Posterior cingulate gyrus (tissue), 11 donors: ENCODE measurements at places on chromosomes 5 and 9.

GRCh38 chr5:98700730-98701129 lies 72.7 kb upstream of the RGMB start:
- DNase-seq = no peak

- no peak for DNase-seq
Measured at GRCh38 chr5:169089343-169089742, 211.6 kb downstream of the SLIT3 start.

DNA sequence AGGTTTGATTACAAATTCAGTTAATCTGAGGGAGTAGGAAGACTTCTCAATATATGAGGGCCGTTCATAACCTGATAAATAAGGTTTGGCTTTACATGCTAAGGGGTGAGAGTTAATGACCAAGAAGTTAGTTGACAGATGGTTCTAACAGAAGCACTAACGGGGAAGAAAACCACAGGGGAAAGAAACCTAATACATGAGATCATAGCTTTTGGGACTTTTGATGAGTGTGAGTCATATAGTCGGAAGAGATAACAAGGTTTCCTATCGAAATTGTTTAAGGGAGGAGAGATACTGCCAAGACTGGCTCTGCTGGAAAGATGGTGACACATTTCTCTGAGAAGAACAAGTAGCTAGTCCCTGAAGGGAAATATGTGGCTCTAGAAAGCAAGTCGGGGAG lies 140.1 kb downstream of the COX7C start:
- no peak for DNase-seq

- no peak for DNase-seq
Measured at GRCh38 chr5:65790371-65791163, 68.6 kb downstream of the NLN start.

DNA sequence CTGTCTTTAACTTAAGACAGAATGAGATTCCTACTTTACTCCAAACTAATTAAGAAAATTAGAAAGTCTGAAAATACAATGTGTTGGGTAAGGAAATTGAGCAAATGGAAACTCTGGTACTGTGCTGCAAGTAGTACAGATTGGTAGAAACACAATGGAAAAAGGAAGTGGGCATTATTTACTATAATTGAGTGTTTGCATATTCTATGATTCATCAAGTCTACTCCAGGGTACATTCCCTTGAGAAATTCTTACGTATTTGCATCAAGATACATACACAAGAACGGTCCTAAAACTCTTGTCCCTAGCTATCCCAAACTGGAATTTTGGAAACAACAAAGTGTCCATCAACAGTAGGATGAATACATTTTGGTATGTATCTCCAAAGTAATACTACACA lies 123.5 kb upstream of the TARS1 start:
- no peak for DNase-seq

DNA sequence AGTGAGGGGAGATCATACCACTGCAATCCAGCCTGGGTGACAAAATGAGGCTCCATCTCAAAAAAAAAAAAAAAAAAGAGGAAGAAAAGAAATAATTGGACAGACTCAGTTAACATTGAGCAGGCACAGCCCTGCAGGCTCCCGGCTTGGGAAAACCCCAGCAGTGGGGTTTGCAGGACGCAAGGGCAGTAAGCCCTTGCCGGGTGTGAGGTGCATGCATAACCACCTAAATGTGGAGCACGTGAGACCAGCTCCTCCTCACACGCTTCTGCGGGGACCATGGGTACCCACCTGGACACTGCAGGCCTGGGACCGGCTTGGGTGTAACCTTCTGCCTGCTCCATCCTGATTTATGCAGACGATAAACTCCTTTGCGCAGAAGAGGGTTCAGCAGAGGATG lies 4.8 kb upstream of the SLC6A18 start:
- DNase-seq = no peak

DNA sequence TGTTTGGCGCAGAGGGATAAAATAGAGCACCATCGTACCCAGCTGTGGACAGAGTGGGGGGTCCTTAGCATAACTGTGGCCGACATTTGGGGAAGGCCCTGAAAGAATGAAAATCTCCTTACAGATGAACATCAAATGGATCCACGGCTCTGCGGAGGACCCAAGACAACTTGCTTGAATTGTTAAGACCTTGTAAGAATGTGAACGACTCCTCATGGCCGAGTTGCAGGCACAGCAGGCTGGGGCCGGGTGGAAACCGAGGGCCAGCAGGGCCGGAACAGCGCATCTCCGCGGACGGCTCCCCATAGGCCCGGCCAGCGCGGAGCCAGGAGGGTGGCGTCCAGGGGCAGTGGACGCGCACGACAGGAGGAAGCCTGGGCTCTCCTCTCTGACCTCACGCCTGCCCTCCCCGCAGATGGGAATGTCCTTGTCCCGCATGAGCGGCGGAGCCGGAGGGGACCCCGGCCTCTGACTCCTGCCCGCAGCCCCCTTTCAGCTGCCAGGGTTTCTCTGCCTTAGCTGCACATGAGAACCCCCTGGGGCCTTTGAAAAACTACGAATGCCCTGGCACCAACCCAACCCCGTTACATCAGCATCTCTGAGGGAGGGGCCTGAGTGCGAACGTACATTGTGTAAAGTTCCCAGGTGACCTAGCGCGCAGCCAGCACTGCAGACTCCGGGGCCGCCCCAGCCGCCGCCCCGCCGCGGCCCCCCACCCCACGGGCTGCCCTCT lies 36.2 kb upstream of the PTCH1 start:
- DNase-seq = no peak

DNA sequence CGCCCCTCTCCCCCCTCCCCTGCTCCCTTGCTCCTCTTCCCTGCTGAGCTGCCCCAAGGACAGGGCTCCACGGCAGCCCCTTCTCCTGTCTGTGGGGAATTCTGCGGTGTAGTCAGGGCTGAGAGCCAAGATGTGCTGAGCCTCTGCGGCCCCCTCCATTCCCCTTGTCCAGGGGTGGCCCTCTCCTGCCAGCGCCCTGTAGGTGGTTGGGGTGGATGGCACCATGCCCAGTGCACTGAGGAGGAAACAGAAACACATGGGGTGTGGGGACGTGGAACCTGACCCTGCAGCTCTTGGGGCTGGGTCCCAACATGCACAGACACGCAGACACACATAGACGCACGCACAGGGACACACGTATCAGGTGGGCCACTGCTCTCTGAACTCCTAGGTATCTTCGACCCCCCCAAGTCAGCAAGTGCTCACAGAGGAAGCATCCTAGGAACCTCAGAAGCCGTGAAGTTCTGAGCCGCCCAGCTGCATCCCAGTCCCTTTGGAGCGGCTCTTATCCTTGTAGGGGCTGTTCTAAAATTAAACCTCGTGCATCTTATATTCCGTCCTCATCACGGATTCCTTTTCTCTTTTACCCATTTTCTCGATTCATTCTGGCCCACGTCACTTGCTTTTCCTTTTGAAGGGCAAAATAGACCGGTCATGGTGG lies 64.8 kb downstream of the HMCN2 start:
- no peak for DNase-seq

DNA sequence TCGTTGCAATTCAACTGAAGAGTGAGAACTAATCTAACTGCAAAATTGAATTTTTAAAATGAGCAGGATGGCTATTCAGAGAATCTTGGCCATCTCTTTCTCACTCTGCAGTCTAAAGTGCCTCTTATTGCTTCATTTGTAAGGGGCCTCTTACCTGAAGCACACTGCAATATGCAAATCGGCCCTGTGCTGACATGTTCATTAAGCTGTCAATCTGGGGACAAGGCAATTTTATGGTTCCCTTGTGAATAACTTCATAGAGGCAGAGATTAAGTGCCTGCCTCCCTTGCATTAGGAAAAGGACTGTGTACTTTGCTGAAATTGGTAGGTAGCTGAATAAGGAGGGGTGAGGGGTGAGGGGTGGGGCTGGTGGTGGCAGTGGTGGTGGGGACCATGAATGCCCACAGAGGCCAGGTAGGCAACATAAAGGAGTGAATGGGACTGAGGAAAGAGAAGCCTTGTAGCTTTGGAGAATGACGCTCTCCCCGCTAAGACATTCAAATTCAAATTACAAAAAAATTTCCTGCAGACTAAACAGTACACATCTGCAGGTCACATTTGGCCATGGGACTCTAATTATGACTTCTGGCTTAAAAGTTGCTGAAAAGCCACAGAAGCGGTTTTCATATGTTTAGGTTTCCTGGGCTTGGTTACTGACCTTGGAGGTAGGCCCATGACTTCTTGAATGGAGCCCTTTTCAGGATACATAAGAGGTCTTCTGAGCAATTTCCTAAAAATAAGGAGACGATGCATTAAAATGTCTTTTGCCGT lies 25.0 kb downstream of the TNFSF8 start:
- no peak for DNase-seq

GRCh38 chr5:7186818-7187217 lies 209.1 kb upstream of the ADCY2 start:
- no peak for DNase-seq

GRCh38 chr9:135797507-135798262 lies 95.7 kb downstream of the KCNT1 start:
- DNase-seq = no peak

DNA sequence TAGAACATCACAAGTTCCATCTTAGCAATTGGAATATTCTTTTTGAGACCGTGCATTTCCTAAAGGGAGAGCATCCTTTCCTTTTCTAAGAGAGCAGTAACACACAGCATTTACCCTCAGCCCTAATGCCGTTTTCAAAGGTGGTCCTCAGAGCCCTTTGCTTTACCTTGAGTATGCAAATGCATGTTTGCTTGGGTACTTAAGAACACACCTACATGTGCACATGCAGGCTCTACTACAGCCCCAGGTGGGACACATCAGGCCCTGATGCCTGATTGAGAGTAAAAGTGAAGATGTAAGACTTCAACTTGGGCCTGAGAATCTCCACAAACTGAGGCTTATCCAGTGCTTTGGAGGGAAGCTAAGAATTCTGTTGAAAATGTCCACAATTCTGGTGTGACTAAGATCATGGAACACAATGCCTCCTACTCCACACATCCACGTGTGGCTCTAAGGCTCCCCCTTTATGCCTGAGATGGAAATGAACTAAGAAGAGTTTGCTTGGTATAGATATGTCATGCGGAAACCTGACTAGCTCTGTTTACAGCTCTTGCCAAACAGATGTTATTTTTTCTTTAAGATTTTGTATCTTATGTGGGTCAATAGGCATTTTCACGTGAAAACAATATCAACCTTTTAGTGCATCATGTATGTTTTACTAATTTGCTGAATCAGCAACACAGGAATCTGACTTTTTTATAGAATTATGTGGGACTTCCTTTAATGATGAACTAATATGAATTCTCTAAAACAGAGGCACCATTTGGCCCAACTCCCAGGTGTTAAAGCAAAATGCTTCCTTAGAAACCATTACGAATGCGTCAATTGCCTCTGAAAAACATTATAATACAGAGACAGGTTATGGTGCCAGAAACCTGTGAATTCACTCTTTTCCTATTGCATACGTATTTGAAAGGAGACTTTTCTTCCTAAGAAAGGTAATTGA lies 48.9 kb upstream of the SLC2A8 start:
- no peak for DNase-seq

DNA sequence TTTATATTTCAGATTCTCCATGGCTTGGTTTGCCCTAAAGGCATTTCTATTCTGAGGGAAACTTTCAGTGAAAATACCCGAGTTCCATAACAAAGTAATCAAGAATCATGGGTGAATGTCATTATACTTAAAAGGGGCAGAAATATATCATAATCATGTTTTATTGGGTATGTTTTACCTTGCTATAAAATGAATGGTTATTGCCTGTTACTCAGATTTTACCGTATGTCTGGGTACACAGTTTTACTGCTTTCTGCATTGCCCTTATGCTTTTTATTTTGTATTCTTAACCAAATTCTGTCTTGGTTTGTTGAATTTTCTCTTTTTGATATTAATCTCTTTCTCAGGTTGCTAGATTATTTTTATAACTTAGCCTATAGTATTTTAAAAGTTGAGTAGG lies 2.5 kb downstream of the GPR151 start:
- DNase-seq = no peak

DNA sequence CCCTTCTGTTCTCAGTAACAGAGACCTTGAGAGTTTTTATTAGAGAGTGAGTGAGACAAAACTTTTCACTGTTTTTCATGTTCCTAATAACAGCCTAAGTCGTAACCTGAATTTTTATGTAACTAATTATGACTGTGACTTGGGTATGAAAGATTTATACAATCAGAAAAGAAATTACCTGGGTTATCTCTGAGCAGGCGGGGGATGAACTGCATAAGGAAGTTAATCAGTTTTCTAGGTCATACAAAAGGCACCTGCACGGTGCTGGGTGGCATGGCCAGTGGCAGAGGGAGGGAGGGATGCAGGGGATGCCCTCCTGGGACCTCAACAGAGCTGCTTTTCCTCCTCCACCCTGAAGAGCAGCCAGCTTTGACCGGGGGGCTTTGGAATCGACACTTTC lies 219.8 kb downstream of the HSPA4 start:
- DNase-seq = no peak

DNA sequence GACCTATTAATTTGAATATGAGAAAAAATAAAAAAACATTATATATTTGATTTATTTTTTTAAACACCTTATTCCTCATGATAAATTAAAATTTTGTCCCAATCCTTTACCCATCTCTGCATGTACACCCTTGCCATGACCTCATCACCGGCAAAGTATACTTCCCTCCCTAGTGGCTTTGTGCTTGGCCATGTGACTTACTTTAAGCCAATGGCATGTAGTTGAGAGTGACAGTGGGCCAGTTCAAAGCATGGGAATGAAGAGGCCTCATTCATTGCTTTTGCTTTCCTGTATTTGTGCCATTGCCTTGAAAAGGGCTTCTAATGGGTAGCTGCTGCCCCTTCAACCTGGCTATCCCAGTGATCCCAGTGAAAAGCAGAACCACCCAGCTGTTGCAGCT lies 31.2 kb downstream of the C9 start:
- no peak for DNase-seq

- DNase-seq = no peak
Measured at GRCh38 chr9:131277287-131277909, 1.1 kb upstream of the FAM78A start.

DNA sequence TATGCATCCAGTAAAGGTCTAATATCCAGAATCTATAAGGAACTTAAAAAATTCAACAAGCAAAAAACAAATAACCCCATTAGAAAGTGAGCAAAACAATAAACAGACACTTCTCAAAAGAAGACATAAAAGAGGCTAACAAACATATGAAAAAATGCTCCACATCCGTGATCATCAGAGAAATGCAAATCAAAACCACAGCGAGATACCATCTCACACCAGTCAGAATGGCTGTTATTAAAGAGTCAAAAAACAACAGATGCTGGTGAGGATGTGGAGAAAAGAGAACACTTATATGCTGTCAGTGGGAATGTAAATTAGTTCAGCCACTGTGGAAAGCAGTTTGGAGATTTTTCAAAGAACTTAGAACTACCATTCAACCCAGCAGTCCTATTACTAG lies 86.1 kb downstream of the WWC1 start:
- no peak for DNase-seq
